ENCODE measurements at places on chromosomes 7 and 10. TPM values are rescaled to one million over a fixed set of nuclear protein-coding genes. Genes with fewer than 3 reads are reported as not detected.
A peak's percentile ranks its signal among the peaks of the same experiment; 100 is the strongest.

DNAH11 gene
- 2.2 TPM for total RNA-seq

MRPL32 gene
- total RNA-seq = 49.0 TPM

KNDC1 gene
- total RNA-seq = 0.98 TPM

SLC18A2 gene
- total RNA-seq = 2.1 TPM

CYP3A4 gene
- total RNA-seq = 0.64 TPM

CRYGN gene
- total RNA-seq = not detected

PRRT4 gene
- under 0.01 TPM for total RNA-seq

PLPP4 gene
- total RNA-seq = not detected

KCNIP2 gene
- total RNA-seq = 90.4 TPM

DNA sequence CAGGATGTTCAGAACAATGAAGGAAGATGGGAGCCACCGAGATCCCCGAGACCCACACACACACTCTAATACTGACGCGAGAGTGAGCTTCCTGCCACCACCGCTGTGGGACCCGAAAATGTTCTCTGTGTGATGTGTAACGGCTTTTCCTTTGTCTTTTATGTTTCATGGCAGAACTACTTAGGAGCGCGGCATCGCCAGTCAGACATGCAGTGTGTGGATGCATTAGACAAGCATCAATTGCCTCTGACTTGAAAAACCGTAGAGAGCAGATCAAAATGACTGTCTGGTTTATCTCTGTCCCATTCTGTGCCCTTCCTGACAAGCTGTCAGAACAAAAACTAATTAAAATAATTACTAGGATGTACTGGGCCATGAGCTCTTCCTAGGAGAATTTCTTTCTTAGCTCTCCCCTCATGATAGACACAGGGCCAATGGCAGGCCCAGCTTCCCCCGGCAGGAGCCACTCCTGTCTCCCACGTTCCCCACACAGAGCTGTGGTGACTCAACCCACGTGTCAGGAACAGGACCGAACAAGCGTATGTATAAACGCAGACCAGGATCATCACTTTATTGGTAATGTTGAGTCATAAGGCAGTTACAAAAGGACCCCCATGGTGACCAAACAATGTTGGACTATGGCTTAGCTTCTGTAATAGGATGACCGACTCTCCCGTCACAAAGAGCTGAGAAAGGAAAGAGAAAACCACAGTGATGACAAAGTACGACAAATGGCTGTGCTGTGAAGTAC, 705.0 kb downstream of the PARD3 start:
- H3K4me1 ChIP-seq = no peaks in the 10 kb centered on the region
- no peaks in the 10 kb centered on the region for H3K27me3 ChIP-seq
- no peak overlapping the region for H3K4me3 ChIP-seq
- H3K36me3 ChIP-seq = no peaks in the 10 kb centered on the region
- no peak for DNase-seq

DNA sequence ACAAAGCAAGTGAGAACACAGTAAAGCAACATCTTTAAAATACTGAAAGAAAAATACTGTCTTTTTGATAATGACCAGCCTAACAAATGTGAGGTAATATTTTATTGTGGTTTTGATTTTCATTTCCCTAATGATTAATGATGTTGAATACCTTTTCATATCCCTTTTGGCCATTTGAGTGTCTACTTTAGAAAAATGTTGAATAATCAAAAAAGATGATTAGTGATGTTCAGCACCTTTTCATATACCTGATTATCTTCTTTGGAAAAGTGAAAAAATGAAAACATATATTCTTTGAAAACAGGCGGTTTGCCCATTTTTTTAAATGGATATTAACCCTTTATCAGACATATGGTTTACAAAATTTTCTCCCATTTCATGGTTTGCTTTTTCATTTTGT, 32.2 kb upstream of the EPHB6 start:
- H3K4me1 ChIP-seq = no peaks in the 10 kb centered on the region
- no peak overlapping the region for H3K4me3 ChIP-seq
- H3K27me3 ChIP-seq = no peaks in the 10 kb centered on the region
- H3K27ac ChIP-seq = no peak overlapping the region
- H3K36me3 ChIP-seq = no peaks in the 10 kb centered on the region
- DNase-seq = no peak

- H3K4me3 ChIP-seq = no peak overlapping the region
- no peaks in the 10 kb centered on the region for H3K36me3 ChIP-seq
- no peak overlapping the region for H3K27ac ChIP-seq
- H3K27me3 ChIP-seq = no peaks in the 10 kb centered on the region
Measured at GRCh38 chr10:114694752-114695151, 36.7 kb upstream of the ABLIM1 start.

DNA sequence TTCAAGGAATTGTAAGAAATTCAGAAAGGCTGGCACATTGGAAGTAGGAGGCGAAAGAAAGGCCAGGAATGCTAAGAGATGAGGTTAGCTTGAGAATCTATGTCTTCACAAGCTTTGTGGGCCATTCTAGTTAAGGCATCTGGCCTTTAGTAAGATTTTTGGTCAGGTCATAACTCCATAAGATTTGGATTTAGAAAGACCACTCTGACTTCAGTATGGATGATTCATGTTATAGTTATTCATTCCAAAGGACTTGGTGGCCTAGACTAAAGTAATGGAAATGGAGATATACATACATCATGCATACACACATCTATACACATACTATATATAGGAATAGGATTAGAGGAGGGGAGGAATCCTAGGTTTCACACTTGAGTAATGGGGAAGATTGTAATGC, 77.5 kb downstream of the SEPTIN7 start:
- H3K4me1 ChIP-seq = no peaks in the 10 kb centered on the region
- DNase-seq = no peak
- no peak overlapping the region for H3K27ac ChIP-seq
- H3K27me3 ChIP-seq = no peaks in the 10 kb centered on the region
- no peaks in the 10 kb centered on the region for H3K36me3 ChIP-seq

- no peaks in the 10 kb centered on the region for H3K36me3 ChIP-seq
- H3K27ac ChIP-seq = no peak overlapping the region
- no peaks in the 10 kb centered on the region for H3K4me1 ChIP-seq
- H3K27me3 ChIP-seq = no peaks in the 10 kb centered on the region
- H3K4me3 ChIP-seq = no peak overlapping the region
- no peak for DNase-seq
Measured at GRCh38 chr7:19369806-19370205, 224.6 kb upstream of the FERD3L start.

DNA sequence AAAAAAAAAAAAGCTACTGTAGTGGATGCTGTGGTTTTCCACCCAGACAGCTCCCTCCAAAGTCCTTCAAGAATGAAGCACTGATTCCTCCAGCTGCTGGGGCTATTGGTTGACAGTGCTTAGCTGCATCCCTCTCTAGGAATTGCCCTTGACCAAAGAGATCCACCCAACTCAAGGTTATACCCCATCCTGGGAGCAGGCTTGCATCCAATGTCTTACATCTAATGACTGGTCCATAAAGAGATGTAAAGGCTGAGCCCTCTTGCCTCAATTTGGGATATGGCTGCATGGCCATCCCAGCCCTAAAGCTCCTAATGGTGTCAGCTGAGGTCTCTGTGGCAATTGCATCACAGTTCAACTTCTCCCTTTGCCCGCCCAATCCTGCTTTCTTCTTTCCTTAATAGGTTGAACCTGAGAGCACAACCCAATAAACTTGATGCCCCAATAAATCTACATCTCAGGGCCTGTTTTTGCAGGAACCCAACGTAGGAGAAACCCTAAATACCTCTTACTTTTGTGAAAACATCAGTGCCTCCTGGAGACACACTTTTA, 4.4 kb downstream of the GPR37 start:
- H3K27me3 ChIP-seq = no peaks in the 10 kb centered on the region
- no peaks in the 10 kb centered on the region for H3K36me3 ChIP-seq
- no peaks in the 10 kb centered on the region for H3K4me1 ChIP-seq
- no peak overlapping the region for H3K27ac ChIP-seq

DNA sequence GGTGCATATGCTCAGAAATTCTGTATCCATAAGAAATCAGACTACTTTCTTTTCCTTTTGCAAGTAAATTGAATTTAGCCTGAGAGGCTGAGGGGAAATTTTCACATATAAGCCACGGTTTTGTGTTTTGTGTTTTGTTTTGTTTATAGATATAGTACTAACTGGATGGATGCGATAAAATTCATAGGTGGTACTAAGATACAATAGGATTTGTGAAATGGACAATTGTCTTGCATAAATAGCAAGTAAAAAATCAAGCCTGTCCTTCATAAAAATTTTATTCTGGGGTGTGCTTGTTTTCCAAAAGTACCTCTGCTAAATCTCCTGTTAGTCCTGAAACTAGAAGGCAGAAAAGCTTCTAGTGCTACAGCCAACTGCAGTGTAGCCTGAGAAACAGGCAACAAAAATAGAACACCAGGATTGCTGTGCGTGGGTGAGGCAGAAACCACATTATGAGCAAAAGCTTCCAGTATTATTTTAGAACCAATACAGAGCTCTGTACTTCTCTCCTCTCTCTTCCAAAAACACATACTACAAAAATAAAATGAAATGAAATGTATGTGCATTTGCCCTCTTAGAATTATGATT, 634 bp upstream of the HDAC9 start:
- peak overlapping the region; percentile 66 for H3K4me3 ChIP-seq
- H3K27ac ChIP-seq = no peak overlapping the region
- no peaks in the 10 kb centered on the region for H3K36me3 ChIP-seq
- no peaks in the 10 kb centered on the region for H3K4me1 ChIP-seq
- no peak for DNase-seq
- H3K27me3 ChIP-seq = no peaks in the 10 kb centered on the region

DNA sequence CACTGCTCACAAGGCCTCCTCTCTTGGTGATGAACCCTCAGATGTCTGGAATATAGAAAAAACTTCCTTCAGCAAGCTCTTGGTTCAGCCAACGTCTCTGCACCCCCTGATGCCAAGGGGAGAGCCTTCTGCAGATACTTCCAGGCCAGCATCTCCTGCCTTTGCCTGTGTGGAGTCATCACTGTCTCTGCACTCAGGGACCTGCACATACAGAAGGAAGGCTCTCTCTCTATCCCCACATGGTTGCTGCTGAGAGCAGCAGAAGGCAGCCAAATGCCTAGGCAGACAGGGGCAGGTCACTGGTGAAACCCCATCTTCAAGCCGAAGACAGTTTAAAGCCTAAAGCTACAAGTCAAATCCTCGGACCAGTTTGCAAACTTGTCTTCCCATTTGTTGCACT, 137.6 kb downstream of the WDR11 start:
- no peak overlapping the region for H3K4me3 ChIP-seq
- H3K36me3 ChIP-seq = no peaks in the 10 kb centered on the region
- no peaks in the 10 kb centered on the region for H3K4me1 ChIP-seq
- no peak overlapping the region for H3K27ac ChIP-seq
- DNase-seq = no peak

DNA sequence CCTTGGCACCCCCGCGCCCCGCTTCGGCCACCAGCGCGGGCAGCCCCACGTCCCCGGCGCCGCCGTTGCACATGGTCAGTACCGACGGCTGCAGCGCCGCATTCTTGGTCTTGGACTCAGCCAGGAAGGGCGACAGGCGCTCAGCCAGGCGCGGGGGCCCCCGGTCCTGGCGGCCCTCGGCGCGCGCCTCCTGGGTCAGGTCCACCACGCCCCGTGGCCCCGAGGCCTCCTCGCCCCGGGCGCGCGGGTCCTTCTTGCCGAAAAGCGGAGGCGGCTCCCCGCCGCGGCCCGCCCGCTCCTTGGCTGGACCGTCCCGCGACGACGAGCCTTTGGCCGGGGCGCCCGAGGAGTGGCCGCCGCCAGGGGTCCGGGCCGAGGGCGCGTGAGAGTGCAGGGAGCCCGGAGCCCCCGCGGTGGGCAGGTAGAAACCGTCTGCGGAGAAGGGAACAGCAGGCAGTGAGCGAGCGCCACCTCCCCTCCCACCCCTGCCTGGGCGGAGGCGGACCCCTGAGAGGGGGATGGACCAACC, 34.7 kb downstream of the TNRC18 start:
- H3K4me1 ChIP-seq = peaks cover 4% of the 10 kb centered on the region
- H3K36me3 ChIP-seq = peaks cover 18% of the 10 kb centered on the region
- DNase-seq = no peak
- H3K27me3 ChIP-seq = no peaks in the 10 kb centered on the region

DNA sequence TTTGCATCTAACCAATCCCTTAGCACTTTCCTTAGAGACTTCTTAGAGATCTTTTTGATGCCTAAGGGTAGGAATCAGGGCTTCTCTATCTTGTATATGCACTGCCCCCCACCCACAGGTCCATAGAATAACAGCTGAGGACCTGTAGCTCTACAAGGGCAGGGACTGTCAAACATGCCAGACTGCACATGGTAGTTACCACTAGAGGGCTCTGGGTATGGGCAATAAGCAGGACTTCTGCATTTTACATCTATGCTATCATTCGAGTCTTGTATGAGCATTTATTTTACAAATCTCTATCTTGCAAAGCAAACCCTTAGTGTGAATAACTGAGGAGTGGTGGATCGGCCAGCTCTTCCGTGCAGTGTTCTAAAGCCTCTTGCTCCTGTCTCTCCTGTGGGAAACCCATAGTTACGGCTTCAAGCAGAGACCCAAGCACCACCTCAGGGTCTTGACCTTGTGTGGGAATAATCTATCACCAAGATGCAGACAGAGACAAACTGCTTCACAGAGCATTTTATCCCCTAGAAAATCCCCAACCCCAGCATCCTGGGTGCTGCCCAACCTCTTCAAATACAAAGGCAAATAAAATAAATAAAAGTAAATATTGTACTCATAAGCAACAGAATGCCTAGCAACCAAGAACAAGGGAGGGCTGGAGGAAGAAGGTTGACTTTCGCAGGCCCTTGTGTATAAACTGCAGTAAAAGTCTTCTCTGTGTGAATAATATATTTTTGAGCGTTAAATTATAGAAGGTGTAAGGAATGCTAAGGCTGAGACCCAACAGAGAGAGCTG, 219.3 kb downstream of the WDR11 start:
- no peak overlapping the region for H3K27ac ChIP-seq
- no peaks in the 10 kb centered on the region for H3K4me1 ChIP-seq
- no peak for DNase-seq
- H3K27me3 ChIP-seq = no peaks in the 10 kb centered on the region

GRCh38 chr10:60194421-60194820, 195.3 kb downstream of the ANK3 start:
- no peak overlapping the region for H3K27ac ChIP-seq
- H3K27me3 ChIP-seq = no peaks in the 10 kb centered on the region
- H3K4me1 ChIP-seq = no peaks in the 10 kb centered on the region
- no peak overlapping the region for H3K4me3 ChIP-seq

- no peak overlapping the region for H3K4me3 ChIP-seq
- H3K27me3 ChIP-seq = no peaks in the 10 kb centered on the region
- no peaks in the 10 kb centered on the region for H3K36me3 ChIP-seq
- H3K4me1 ChIP-seq = peaks cover 18% of the 10 kb centered on the region
- no peak for DNase-seq
Measured at GRCh38 chr7:106059556-106059955, 52.6 kb downstream of the SYPL1 start.

DNA sequence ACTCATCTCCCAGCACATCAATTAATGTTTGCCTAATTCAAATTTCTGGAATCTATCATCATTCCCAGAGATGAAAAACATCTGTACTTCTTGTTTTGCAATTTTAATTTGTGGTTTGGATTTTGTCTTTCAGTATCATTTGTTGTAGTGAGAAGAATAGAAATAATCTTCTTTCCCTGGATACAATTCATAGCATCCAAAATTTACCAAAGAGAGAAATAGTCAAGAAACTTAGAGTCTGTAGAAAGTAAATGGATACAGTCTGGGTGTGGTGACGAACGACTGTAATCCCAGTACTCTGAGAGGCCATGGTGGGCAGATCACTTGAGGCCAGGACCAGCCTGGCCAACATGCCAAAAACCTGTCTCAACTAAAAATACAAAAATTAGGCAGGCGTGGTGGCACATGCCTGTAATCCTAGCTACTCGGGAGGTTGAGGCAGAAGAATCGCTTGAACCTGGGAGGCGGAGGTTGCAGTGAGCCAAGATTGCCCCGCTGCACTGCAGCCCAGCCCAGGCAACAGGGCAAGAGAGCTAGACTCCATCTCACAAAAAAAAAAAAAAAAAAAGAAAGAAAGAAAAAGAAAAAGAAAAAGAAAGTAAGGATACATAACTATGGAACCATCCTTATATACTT, 193.0 kb downstream of the RELN start:
- H3K4me1 ChIP-seq = no peaks in the 10 kb centered on the region
- no peak overlapping the region for H3K27ac ChIP-seq
- no peak for DNase-seq
- no peaks in the 10 kb centered on the region for H3K27me3 ChIP-seq
- no peak overlapping the region for H3K4me3 ChIP-seq
- no peaks in the 10 kb centered on the region for H3K36me3 ChIP-seq

Measured in breast epithelium (tissue), 4 donors.